Activated gamma-delta T cell treated with Interleukin-2 at 50 U/mL for 16 hours (primary cell): ENCODE measurements at places on chromosomes 4 and X.

GRCh38 chrX:19183761-19184477, 61.7 kb upstream of the ADGRG2 start:
- DNase-seq, result no peak

DNA sequence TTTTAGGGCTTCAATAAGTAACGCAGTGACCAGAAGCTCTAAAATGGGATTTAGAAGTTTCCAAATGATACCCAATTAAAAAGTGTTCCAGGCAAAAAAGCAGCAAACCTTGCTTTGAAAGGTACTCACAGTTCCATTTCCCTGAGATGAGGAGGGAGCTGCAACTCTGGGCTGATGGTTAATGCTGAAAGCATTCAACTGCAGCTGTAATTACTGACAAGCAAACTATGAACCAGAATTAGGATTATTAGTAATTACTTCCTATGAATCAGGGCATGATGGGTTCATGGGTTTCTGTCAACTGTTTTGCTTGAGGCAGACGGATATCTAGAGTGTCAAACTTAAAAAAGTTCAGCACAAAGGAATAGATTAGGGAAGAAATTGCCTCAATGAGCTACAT, 357.4 kb downstream of the STIM2 start:
- DNase-seq, result no peak

GRCh38 chrX:21847342-21847741, 7.9 kb downstream of the MBTPS2 start:
- DNase-seq, result no peak

- no peak for DNase-seq
Measured at GRCh38 chr4:78033861-78034260, 23.3 kb upstream of the FRAS1 start.
